Retinal pigment epithelial cell (primary cell): ENCODE measurements at places on chromosomes 1 and 21.

GRCh38 chr1:79819140-79819539 lies 812.6 kb upstream of the ADGRL4 start:
- DNase-seq = no peak

GRCh38 chr1:109060707-109061106 lies 15.1 kb downstream of the TAF13 start:
- DNase-seq = no peak

GRCh38 chr1:86823821-86824500 lies 90.0 kb downstream of the SELENOF start:
- no peak for DNase-seq

GRCh38 chr21:25384782-25385181 lies 222.5 kb downstream of the MRPL39 start:
- no peak for DNase-seq

GRCh38 chr1:81702903-81703302 lies 97.8 kb upstream of the ADGRL2 start:
- peak; percentile 80 for DNase-seq

DNA sequence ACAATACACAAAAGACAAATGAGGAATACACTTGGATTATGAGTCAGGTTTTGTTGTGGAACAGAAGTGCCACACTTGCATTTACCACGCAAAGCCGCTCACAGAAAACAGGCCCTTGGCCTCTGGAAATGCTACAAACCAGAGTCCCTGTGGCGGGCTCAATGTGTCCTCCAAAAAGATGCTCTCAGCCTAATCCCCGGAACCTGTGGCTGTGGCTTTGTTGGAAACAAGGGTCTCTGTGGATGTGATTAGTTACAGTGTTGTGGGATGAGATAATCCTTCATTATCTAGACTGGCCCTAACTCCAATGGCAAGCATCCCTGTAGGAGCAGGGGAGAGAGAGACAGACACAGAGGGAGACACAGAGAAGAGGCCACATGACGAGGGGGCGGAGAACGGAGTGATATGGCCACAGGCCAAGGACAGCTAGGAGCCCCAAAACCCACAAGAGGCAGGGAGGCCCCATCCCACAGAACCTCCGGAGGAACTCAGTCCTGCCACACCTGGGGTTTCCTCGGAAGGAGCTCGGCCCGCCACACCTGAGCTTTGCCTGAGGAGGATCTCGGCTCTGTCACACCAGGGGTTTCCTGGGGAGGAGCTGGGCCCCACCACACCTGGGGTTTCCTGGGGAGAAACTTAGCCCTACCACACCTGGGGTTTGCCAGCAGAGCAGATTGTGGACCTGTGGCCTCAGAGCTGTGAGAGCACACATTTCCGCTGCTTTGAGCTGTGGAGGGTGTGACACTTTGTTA lies 55.4 kb downstream of the NPHP4 start:
- no peak for DNase-seq

DNA sequence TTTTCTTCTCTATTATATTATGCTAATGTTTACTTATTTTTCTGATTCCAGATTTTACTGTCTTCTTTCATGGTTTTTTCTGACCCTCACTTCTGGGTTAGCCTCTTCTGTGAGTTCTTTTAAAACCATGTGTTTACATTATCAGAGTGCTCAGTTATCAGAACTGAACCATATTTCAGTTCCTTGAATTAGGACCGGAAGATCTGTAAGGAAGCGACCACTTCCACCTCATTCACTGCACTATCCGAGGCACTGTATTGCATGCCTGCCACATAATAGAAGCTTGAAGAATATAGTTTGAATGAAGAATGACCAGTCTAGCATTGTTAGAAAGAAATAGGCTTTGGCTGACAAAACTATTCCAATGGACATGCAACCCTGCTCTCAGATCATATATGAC lies 281.0 kb upstream of the DEPDC1 start:
- no peak for DNase-seq

DNA sequence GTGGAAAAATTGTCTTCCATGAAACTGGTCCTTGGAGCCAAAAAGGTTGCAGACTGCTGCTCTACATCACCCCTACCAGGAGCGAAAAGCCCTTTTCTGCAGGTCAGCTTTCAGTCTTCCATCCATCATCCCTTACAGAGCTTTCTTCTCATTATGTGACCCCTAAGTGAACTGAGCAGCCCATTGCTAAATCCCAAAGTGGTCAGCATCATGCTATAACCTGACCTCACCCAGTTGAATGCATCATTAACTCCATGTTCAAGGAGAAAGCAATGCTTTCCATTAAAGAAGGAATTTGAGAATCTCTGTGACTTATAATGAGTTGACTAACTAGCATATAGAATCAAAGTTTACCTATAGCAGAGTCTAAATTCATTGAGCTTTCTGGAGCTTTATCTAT lies 10.4 kb upstream of the IL24 start:
- DNase-seq = no peak

- DNase-seq = peak; percentile 12
Observed at GRCh38 chr1:191615101-191615821, 543.0 kb upstream of the RGS18 start.

GRCh38 chr21:34055615-34056014 lies 17.8 kb upstream of the MRPS6 start:
- no peak for DNase-seq

DNA sequence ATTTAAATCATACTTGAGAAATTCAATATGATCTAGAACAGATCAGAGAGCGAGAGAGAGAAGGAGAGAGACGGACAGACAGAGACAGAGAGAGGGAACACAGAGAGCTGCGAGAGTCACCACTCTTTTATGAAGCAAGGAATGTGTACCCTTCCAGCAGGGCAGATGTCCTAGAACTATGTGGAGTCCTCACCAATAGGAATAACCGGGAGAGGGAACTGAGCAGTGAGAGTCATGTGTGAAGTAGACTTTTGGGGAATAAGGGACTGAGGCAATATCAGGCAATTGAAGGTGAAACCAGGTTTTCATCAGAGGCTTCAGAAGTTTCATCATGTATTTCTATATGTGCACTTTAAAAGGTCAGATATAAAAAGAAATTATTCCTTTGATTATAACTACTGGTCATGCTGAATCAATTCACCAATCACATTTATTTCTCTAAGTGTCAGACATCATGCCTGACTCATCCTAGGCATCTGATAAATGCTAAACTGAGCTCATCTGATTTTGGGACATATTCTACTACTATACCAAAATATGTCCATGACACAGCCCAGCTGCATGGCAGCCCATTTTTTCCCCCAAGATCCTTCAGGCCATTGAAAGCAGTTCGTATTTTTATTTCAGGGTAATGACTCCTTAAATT lies 22.4 kb downstream of the VTCN1 start:
- DNase-seq = no peak

DNA sequence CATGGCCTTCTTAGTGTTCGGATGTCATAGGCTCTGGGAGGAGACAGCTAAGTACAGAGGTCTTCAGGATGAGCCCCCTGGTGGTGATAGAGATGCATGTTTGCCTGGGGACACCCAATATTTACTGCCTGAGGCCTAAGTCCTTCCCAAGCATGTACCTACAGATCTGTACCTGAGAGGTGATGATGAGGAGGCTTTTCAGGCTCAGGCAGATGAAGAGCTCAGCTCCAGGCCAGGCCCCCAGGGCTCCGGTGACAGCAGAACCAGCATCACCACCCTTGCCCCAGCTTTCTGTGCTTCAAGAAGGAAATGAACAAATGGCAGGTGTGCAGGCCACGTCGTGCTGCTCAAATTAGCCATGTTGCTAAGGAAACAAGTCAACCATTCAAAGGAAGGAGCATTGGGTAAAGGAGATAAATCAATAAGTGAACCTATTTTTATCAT lies 21.1 kb downstream of the CACNA1E start:
- DNase-seq = no peak

DNA sequence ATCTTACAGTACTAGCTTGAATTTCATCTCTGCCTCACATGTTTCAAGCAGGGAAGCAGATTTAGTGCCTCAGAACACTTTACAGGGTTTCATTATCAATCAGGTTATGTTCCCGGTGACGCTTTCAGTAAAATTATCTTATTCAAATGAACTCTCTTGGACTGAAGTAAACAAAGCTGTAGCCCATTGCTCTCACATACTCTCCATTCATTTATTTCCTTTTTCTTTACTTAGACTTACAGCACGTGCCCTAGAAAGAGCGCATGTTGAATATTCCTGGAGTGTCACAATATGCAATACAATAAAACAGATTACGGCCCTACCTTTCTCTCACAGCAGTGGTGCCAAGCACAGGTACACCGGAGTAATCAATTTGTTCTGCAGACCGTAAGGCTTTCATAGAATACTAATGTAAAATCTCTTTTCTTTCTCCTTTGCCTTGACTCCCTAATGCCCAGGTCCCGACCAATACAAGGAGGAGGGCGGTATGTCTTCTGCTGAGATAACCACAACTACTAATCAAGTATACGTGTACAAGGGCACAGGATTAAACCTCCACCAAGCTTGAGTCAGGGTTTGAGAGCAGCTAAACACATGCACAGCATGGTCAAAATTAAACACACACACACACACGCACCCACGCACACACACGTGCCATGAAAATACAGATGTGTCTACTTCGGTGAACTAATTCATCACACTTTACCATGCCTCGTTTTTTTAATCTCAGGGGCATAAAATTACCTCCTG lies 62.8 kb downstream of the NRIP1 start:
- DNase-seq = no peak

- no peak for DNase-seq
Observed at GRCh38 chr1:172674831-172675613, 16.1 kb downstream of the FASLG start.

DNA sequence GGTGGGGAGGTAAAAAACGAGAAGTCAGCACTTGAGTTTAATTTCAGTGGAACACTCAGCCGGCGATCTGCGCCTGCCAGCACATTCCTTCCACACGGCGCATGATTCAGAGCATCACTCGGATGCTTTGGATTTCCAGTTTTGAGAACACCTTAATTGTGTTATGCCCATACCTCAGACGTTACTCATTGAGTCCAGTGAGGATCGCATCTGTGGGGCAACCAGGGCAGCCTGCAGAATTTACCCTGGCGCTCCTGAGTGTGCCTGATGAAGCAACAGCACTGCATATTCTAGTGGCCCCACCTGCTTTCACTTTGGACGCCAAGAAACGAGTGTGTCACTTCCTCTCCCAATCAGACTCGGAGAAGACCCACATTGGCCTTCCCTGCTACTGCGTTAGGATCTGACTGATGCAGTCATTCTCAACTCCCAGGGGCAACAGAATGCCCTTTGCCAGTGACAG lies 19.9 kb downstream of the FAM89A start:
- DNase-seq = no peak

DNA sequence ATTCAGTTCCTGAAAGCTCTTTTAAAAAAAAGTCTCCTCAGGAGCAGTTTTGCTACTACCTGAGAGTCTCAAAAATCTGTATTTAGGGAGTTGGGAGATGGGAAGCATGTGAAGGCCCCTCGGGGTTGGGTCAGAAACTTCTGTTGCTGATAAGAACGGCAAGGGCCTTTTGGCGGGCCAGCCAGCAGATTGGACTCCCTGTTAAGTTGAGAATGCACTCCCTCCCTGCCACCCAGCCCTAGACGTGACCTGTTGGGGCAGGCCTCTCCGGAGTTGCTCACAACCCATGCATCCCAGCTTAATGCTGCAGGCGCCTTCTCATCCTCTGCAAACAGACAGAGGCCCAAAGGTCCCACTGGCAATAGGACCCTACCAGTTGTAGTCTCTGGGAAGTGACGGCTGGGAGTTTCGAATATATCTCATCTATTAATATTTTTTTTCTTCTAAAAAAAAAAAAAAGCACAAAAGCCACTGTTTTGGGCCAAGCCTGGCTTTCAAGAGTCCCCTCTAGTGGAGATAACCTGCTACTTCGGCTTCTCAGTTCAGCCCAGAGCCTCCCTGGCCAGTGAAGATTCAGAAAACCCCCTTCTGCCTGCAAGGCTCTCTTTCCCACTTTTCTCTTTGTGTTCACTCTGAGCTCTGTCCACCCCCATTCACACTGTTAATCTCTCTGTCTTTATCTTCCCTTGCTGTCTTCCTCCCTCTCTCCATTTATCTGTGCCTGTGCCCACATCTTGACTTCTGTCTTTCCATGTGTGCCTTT lies 5.3 kb downstream of the PLXNA2 start:
- no peak for DNase-seq

- no peak for DNase-seq
Observed at GRCh38 chr1:3663999-3664699, 11.8 kb downstream of the TP73 start.

- DNase-seq = no peak
Observed at GRCh38 chr1:232127190-232127589, 500.6 kb downstream of the DISC1 start.

- DNase-seq = no peak
Observed at GRCh38 chr1:56376188-56376984, 203.0 kb downstream of the PLPP3 start.

- DNase-seq = no peak
Observed at GRCh38 chr1:183276386-183277080, 90.5 kb downstream of the LAMC2 start.

- DNase-seq = no peak
Observed at GRCh38 chr1:161019751-161020495, 1.0 kb downstream of the F11R start.

GRCh38 chr1:26790551-26790953 lies 2.8 kb downstream of the PIGV start:
- DNase-seq = no peak
